ENCODE measurements at places on chromosomes 5 and 9.

DNA sequence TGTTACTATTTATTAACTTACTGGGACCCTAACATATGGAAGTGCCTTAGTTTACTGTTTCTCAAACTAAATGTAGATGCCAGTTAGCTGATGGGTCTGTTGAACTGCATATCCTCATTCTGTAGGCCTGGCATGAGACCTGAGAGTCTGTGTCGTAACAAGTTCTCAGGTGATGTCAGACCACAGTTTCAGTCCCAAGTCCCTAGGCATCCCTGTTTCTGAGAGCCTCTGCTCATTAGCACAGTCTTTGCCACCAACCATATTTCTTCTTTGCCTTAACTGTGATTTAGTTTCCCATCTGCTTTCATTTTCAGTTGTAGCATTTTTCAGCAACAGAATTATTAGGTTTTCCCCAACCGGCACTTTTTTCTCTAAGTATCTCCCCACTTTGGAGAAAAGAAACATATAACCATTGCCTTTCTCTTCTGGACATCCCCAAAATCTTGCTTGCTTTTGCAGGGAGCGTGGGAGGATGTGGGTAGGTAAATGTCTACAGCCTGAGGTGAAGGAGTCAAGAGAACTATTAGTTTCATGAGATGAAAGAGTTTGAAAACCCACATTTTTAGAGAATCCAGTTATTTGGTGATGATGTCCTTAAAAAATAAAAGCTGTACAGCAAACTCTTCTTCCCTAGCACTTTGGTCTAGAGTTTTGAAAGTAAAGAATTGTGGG is 74.6 kb downstream of the NUDT12 start:
- DNase-seq, result no peak

- DNase-seq, result no peak
These were observed 177.8 kb upstream of the PCSK5 start for GRCh38 chr9:75712700-75713099.

DNA sequence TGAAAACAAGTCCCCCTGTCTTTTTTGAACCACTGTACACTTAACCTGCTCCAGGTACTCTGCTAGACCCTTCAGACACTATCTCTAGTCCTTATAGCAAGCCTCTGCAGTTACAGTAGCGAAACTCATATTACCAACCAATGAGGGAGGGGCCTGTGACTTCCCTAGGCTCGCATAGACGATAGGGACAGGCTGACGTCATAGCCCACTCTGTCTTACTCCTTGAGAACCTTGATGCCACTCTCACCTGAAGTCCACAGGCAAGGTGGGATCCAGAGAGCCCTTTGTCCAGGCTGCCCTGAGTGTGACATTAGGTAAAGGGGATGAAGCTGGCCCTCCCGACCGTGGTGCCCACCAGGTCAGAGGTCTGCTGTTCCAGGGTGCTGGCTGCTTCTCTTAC is 65.3 kb downstream of the ACTBL2 start:
- DNase-seq, result no peak

DNA sequence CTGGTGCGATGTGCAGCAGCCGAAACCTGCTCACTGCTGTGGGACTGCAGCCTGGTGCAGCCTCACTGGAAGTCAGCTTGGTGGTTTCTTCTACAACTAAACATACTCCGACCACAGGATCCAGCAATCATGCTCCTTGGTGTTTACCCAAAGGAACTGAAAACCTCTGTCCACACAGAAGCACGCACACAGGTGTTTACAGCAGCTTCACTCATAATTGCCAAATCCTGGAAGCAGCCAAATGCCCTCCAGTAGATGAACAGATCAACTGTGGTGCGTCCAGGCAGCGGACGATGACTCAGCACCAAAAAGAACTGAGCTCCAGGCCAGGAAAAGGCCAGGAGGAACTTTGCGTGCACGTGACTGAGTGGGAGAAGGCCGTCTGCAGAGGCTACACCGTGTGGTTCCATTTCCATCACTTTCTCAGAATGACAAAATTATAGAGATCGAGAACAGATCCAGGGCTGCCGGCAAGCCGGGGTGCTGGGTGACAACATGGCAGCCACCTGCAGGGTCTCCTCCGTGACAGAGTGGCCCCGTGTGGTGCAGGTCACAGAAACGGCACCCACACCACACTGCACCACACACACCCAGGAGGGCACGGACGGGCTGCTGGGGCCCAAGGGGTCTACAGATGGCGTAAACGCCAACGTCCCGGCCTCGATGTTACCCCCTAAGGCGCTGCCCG is 23.1 kb upstream of the NSMF start:
- DNase-seq, result no peak

GRCh38 chr5:84088996-84089395 is 295.7 kb downstream of the EDIL3 start:
- DNase-seq, result no peak

Data from CD4-positive, alpha-beta T cell treated with Interleukin-1 beta for 1 hour (primary cell).